ENCODE measurements at places on chromosomes 12 and 14.
A peak's percentile ranks its signal among the peaks of the same experiment; 100 is the strongest.

- DNase-seq, result no peak
These were observed 59.3 kb upstream of the SLC2A13 start for GRCh38 chr12:40165179-40165578.

DNA sequence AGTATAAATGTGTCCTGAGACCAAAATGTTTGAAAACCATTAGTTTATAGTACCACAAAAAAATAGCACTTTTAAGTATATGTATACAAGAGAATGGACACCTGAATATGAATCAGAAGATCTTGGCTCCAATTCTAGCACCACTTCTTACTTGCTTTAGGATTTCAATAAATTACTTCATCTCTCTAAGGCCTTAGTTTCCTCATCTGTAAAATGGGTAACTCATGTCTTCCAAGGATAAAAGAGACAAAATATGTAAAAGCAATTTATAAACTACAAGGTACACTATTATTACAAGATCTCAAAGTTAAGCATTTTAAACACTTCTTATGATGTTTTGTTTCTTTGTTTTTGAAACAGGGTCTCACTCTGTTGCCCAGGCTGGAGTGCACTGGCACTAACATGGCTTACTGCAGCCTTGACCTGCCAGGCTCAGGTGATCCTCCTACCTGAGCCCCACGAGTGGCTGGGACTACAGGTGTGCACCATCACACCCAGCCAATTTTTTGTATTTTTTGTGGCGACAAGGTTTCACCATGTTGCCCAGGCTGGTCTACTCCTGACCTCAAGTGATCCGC is 9.4 kb downstream of the DUSP16 start:
- DNase-seq, result no peak

DNA sequence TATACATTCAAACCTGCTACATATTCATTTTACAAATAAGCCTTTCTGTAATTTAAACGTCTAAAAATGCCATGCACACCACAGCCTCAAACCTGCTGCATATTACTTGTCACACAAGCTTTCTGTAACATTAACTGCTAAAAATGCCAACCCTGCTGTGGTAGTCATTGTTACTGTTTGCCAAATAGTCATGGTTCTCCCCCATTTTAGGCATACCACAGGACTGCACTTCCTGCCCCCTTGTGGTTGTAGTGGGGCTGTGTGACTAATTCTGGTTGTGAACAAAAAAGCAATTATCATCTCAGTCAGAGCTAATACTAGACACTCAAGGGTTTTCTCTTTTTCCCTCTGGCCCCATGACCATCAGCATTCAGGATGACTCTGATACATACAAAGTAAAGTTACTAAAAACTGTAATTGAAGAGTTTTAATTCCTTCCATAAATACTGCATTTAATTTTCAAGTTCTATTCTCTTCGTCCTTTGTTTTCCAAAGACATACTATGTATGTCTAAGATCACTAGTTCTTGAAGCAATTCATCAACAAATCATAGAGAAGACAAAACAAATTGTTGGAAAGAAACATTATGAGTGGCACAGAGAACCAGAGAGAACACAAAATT is 5.7 kb upstream of the SLC35F4 start:
- DNase-seq, result peak; percentile 75

DNA sequence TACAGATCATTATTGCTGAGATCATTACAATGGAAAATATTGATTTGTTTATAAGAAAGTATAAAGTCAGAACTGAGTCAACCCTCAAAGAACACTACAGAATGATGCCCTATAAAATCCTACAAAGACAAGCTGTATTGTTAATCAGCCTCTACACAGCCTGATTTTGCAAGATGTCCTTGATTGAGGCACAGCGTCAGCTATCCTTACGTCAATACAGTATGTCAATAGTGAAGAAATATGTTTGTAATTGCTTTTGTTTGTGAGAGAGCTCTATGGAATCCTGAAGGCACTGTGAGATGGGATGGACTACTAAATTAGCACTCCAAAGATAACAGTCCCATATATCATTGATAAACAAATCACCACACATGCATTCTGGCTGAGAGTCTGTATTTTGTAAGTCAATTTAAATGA is 70.7 kb downstream of the RASSF9 start:
- DNase-seq, result peak; percentile 71

DNA sequence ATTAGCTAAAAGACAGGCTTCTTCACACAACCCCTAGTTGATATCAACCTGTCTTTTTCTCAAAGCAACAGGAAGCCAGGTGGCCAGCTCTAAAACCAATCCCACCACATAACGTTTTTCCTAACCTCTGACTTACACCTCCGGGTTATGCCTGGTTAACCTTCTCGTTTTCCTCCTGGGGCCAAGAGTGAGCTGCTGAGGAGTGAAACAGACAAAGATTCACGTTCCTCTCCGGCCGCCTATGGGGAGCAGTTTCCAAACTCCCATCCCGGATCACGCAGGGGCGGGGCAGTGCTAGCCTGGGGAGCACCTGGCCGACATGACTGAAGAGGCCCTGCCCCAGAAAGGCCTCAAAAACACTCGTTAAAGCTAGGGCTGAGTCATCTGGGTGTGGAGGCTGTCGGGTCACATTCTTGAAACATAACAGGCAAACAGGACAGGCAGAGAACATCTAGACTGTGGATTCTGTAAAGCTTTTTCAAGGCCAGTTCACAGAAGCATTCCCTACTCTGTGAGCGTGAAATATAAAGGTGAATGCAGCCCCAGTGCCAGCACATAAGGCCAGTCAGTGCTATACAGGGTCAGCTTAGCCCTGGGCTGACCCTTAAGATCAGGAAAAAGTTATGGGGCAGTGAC is 25.9 kb upstream of the LGALS3 start:
- DNase-seq, result peak; percentile 55

DNA sequence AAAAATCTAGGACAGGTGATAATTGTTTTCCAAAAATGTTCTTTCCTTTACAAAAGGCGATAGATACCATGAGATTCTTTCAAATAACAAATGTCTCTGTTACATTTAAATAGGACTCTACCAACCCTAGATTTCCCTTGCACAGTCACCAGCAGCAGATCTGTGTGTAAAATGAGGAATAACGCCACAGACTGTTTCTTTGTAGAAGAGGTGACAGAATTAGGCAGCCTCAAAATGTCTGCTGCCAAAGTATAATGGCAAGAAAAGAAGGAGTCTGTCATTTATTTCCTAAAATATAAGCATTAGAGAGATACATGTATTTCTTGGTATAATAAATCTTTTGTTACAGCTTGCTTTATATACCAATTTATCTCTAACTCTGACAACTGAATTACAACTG is 8.5 kb upstream of the SRGAP1 start:
- DNase-seq, result no peak

- no peak for DNase-seq
These were observed 33.5 kb downstream of the ISCA2 start for GRCh38 chr14:74526854-74527585.

Data from SK-MEL-5 (cell line).